ENCODE measurements at places on chromosomes 13 and 19.

DNA sequence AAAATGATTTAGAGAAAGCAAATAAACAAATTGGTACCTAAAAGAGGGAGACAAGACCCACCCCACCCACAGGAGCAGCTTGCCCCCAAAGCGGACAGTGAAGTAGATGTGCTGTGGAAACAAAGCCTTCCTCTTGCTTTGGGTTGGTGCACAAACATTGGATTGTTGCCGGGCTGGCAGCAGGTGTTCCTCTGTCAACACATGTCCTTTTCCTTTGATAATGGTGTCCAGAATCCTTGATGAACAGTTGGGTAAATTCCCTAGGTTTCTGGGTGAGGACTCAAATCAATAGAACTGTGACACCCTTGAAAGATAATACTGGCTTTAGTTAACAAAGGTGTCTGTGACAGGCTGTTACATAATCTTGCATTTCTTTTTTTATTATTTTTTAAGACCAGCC lies 311.8 kb downstream of the SPRY2 start:
- ATAC-seq: no peak

GRCh38 chr13:110116072-110116487 lies 190.9 kb downstream of the COL4A1 start:
- ATAC-seq: peak; percentile 82

- ATAC-seq: peak; percentile 69
Observed at GRCh38 chr19:53333066-53333462, 485 bp upstream of the ZNF845 start.

DNA sequence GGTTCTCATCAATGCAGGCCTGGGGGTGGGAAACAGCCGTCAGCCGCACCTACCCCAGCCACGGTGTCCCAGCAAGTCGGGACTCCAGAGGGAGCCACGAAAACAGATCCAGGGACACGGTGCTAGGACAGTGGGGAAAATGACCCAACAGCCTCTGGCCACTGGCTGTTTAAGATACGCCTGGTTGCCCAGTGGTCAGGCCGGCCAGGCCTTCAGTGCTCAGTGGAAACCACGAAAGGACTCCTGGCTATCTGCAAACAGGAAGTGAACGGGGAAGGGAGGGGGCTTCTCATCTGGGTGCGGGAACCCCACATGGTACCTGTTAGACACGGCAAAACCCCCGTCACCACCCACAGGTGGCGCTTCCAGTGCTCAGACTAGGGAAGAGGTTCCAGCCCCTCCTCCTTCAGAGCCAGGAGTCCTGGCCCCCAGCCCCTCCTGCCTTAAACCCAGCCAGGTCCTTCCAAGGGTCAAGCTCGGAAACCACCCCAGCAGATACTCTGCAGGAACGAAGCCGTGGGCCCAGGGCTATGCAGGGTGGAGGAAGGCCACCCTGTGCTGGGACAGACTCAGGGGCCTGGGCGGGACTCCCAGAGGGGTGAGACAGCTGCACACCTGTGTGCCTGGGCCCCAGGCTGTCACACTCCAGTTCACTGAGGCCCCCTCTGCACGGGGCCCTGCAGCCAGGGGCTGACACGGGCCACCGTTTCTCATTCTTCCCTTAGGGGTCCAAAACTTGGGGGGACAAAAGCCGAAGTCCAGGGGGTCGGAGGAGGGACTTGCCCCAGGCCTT lies 4.5 kb downstream of the PPP1R12C start:
- no peak for ATAC-seq
